ENCODE measurements at places on chromosomes 13 and 19.

GRCh38 chr13:110405597-110406450 lies 98.7 kb downstream of the COL4A2 start:
- DNase-seq = no peak

DNA sequence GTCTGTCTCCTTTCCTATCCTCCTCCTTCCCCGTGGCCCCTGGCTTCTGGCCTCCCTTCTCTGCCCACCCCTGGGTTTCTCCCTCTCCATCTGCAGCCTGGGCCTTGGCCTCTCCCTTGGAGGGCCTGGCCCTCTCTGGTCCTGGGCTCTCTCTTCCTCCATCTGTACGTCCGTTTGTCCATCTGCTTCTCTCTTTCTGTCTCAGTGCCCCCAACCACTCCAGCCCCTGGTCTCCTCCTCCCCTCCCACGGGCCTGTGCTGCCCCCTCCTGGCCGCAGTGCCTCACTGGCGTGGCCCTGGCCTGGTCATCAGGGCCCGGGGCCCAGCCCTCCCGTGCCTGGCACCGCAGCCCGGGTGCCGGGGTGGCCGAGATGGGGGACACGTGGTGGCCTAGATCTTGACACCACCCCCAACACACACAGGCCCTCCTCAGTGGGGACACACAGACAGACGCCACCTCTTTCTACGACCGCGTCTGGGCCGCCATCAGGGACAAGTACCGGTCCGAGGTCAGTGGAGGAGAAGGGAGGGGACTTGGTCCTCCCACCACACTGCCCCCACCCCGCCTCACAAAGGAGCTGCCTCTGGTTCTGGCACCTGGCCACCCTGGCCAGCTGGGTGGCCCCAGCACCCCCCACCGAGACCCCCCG lies 11.3 kb downstream of the PRKCSH start:
- peak; percentile 32 for DNase-seq

DNA sequence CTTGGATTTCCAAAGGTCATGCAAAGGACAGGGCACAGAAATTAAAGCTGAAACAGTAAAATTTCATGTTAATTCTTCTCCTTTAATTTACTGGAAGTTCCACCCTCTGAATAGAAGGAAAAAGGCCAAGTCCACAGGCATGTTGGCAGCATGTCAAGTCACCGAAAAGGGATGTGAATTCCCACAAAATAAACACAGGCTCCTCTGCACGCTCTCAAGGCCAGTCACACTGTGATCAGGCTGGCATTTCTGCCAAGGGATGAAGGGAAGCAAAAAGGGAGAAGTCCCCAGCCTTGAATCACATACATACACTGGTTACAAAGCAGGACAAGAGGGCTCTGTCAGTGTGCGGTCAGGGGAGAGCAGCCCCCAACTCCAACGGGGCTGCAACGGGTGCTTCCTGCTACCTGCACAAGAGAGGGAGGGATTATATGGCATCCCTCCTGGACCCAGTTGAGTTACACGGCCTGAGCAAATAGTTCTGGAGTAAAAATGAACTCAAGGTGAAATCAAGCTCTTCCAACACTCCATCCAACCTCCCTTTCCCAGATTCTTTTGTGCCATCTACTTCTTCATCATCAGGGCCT lies 6.9 kb downstream of the DCLK1 start:
- DNase-seq = no peak

- DNase-seq = no peak
These were observed 295.9 kb downstream of the SUCLA2 start for GRCh38 chr13:47705185-47705584.

GRCh38 chr13:77514336-77514726 lies 21.2 kb upstream of the SCEL start:
- DNase-seq = no peak

All from effector memory CD8-positive, alpha-beta T cell (primary cell).